Caco-2 (cell line): ENCODE measurements at places on chromosomes 5 and 9. TPM values are rescaled to one million over a fixed set of nuclear protein-coding genes. Genes with fewer than 3 reads are reported as not detected.

GRCh38 chr5:12250454-12250853 is 346.2 kb upstream of the CTNND2 start:
- DNase-seq = no peak

DNA sequence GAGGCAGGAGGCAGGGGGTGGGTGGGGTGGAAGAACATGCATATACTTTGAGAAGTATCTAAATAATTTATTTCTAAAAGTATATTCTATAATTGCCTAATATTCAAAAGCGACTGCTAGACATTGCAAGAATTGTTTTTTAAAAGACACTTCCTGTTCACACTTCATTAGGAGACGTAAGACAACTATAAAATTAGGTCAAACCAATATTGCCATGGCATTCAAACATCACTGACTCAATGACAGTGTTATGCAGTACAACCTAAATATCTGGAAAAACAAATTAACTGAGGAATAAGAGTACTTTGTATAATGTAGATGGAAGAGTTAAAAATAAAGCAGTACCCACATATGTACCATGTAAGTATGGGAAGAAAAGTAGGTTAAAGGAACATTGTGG is 4.5 kb downstream of the CCNH start:
- no peak for DNase-seq

- DNase-seq = no peak
These were observed 125.5 kb downstream of the DIRAS2 start for GRCh38 chr9:90517103-90517502.

- no peak for DNase-seq
These were observed 34.5 kb downstream of the DAB2IP start for GRCh38 chr9:121685795-121686377.

DNA sequence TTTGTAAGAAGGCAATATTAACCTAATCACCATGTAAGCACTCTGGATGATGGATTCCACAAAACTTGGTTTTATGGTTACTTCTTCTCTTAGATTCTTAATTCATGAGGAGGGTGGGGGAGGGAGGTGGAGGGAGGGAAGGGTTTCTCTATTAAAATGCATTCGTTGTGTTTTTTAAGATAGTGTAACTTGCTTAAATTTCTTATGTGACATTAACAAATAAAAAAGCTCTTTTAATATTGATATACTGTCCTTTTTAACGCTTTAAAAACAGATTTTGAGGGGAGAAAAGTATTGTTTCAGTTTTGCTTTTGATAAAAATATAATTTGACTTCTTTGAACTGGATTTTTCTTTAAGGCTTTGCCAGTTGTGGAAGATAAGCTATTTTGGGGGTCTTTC is 59.8 kb downstream of the LMNB1 start:
- no peak for DNase-seq

GRCh38 chr9:109141375-109141774 is 21.6 kb upstream of the TMEM245 start:
- no peak for DNase-seq

DNA sequence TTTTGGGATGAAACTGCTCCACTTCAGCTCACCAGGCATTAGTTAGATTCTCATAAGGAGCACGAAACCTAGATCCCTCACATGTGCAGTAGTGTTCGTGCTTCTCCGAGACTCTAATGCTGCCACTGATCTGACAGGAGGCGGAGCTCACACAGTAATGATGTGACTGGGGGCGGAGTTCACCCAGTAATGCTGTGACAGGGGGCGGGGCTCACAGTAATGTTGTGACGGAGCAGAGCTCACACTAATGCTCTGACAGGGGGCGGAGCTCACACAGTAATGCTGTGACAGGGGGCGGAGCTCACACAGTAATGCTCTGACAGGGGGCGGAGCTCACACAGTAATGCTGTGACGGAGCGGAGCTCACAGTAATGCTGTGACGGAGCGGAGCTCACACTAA is 27.1 kb upstream of the LRRC14B start:
- no peak for DNase-seq

GRCh38 chr5:124393584-124394379 is 352.7 kb downstream of the ZNF608 start:
- DNase-seq = no peak

PCDHA6 gene
- 0.09 TPM in 1 of 2 replicates, not detected in the other for total RNA-seq

PKD2L2 gene
- not detected in 2 replicates for total RNA-seq
